ENCODE measurements at places on chromosomes 3 and 15.

GRCh38 chr3:5187920-5188418 is 462 bp downstream of the EDEM1 start:
- DNase-seq = no peak

- no peak for DNase-seq
These were observed 292.7 kb downstream of the OCA2 start for GRCh38 chr15:27806396-27806795.

DNA sequence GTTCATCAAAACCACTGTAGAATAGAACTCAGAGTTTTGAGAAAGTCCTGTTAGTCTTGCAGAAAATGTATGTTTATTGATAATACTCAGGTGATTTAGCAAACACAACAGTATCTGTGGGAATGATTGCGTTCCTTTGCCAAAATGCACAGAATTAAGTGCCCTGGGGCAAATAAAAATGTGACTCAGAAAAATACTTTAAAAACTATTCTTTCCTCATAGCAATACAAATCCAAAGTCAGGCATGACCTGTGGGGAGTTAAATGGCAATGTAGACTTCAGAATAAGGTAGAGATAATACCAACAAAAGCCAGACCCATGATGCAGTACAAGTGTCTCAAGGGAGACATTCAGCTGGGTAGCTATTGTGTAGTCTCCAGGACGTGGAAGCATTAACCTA is 72.3 kb upstream of the SNTN start:
- no peak for DNase-seq

DNA sequence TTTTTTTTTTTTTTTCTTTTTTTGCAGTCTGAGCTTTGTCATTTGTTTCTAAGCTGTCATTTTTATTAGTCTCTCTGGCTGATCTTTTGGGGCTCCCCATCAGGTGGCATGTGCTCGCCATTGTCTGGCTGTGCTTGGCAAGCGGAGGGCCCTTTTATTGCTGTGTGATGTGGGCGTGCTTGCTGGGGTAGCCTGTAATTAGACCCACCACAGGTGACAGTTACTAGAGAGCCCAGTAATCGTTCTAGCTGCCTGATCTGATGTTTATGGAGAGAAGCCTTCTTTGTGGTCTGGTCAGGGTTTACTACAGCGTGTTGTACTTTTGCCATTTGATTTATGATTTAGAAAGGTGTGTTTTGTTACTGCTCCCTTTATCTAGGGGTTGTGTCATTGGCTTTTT is 179.9 kb downstream of the MCTP2 start:
- no peak for DNase-seq

- DNase-seq = no peak
These were observed 58.4 kb upstream of the GOLIM4 start for GRCh38 chr3:168154089-168154488.
